Activated naive CD4-positive, alpha-beta T cell (primary cell): ENCODE measurements at places on chromosomes 3 and 15.

GRCh38 chr15:88091444-88092016 lies 165.0 kb downstream of the NTRK3 start:
- no peak for DNase-seq

DNA sequence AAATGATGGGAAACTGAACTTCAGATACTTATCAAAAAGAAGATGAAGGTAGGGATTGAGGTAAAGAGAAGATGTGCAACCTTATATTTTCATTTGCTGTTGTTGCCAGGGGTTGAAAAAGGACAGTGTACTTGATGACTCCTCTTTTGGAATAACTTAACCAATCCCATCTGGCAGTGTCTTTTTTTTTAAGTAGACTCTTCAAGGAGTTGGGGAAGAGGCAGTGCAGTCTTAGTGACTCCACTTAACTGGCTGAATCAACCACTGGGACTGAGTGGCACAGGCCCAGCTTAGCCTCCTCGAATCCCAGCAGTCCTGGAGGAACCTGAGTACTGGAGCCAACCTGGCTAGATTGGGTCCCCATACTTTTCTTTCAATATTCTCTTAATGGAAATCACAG lies 27.3 kb upstream of the FILIP1L start:
- DNase-seq: no peak

GRCh38 chr15:64070965-64071851 lies 22.4 kb downstream of the CIAO2A start:
- no peak for DNase-seq

- DNase-seq: no peak
These were observed 167.1 kb upstream of the WNT5A start for GRCh38 chr3:55654123-55654760.
